MCF 10A (cell line): ENCODE measurements at places on chromosomes 13 and 19.
A peak's percentile ranks its signal among the peaks of the same experiment; 100 is the strongest.

GRCh38 chr13:58587183-58587582 is 955.6 kb downstream of the PCDH17 start:
- no peak for DNase-seq

DNA sequence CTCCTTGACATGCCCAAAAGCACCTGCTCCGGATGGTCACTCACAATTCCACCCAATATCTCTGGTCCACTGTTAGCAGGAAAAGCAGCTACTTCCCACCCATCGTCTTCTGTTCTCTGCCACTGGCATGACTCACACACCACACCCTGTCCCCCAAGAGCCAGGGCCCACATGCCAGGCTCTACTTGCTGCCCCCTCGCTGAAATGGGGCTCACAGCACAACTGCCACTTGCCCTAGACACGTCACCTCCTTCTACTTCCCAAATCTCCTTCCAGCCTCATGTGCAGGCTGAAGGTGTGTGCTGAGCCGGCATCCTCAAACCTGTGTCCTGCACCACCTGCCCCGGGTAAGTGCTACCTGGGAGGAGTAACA is 65.0 kb downstream of the TBC1D4 start:
- DNase-seq: peak; percentile 49

DNA sequence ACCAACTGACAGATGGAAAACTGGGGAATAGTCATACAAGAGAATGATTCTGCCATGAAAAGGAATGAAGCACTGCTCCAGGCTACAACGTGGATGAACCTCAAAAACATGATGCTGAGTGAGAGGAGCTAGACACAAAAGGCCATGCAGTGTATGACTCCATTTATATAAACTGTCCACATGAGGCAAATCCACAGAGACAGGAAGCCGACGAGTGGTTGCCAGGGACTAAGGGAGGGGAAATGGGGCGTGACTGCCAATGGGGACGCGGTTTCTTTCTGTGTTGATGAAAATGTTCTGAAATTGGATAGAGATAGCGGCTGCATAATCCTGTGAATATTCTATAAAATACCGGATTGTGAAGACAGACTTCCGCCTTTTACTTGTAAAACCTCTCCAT is 10.2 kb downstream of the SMIM7 start:
- no peak for DNase-seq

DNA sequence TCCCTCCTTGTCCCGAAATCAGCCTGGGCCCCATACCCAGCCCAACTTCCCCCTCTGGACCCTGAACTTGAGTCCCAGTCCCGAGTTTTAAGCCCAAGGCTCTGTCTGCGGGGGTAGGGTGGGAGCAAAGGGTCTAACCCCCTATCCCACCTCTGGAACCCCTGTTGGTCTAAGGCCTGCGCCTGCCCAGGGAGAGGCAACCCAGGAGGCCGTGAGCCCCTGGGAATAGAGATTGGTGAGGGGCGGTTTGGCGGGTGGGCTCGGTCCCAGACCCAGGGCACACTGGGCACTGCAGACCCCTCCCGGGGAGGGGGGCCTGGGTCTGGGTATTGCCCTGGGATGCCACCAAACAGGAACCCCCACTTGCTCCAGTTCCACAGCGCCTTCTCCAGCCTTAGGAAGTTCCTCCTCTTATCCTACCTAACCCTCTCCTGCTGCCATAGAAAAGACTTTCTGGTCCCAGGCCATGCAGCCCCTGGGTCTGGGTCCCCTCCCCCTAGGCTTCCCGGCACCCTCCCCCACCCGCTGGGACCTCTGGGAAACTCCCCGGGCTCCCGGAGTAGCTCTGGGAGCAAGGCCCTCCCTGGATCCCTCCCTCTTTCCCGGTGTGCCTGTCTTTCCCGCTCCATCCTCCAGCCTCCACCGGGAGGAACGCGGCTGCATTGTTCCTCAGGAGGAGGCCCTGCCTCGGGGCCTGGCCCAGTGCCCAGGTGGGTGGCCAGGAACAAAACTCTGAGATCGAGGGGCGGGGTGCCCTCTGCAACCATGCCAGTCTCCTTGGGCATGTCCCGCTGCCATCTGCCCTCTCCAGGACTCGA is 33.6 kb upstream of the NANOS3 start:
- peak; percentile 97 for DNase-seq

DNA sequence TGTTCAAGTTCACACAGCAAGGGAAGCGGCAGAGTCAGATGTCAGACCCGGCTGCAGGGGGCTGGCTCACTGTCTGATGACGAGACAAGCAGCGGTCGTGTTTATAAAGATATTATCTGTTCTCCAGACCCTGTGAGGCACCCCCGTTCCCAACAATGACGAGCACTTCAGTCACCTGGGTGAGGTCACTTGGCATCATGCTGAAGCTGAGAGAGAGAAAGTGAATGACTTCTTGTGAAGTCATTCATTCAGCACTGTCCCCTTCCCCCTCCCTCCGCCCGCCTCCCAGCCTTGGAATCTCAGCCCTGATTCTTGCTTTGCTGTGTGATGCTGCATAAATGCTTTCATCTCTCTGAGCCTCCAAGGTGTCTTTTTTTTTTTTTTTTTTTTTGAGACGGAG is 4.9 kb upstream of the LYPD3 start:
- DNase-seq: no peak

GRCh38 chr13:30744681-30745077 is 9.3 kb downstream of the ALOX5AP start:
- DNase-seq: no peak

DNA sequence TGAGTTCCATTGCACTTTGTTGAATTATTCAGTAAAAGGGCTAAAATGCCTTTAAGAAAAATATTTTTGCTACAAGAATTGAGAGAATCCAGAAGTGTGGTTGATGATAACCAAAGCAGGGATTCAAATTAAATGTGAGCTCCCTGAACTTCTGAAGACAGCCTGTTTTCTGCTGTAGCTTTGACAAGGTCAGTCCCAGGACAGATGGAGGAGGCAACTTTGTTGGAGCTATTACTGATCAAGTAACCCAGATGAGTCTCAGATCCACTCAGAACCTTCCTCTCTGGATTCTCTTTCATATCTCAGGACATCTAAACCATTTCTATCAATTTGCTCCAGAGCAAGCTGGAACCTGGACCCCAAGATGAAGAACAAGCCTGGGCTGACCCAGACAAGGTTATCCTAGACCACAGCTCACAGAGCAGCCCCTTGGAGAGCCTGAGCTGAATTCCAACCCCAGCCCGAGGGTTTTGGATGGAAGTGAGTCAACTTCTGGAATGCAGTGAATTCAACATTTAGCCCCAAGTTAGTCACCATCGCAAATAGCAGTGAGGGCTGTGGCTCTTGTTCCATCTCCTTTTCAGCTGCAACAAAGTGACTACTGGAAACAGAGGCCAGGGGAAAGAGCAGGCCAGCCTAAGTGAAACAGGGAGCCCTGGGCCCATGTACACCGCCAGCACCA is 137.8 kb upstream of the TSC22D1 start:
- DNase-seq: peak; percentile 88

DNA sequence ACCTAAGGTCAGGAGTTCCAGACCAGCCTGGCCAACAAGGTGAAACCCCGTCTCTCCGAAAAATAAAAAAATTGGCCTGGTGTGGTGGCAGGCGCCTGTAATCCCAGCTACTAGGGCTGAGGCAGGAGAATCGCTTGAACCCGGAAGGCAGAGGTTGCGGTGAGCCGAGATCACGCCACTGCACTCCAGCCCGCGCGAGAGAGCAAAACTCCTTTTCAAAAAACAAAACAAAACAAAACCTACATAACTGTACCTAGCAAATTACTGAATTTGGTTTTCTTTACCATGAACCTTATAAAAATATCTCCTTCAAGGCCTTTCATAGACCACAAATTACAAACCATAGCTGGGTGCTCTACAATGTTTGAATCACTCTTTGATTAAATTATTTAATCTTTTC is 760 bp downstream of the ZNF91 start:
- DNase-seq: peak; percentile 41

DNA sequence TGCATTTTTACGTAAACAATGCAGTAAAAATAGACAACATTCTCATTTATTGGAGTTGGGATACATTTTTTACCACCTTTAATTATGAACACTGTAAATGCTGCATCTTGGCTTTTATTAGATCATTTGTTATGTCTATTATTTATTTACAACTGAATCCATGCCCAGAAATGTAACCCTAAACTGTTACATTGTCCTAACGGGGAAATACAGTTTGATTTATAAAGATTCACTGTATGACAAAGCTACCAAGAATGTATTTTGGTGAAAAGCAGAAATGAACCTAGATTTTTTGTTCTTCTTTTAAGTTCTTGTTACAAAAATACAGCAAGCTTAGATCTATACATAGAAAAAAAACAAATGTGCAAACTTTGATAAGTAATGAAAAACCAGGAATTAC is 1.1 kb downstream of the METTL21C start:
- DNase-seq: no peak

DNA sequence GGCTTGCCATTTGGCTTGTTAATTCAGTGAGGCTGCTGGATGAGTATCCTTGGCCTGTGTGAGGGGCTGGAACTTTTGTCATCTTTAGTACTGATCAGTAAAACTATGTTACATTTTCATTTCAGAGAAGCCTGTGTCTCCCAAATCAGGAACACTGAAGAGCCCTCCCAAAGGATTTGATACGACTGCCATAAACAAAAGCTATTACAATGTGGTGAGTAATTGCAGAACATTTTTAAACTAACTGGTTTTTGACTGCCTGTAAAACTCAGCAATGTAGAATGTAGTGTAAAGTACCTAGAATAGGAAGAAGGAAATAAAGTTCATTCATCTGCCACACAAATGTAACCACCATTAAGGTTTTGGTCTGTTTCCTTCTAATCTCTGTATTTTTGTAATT is 87.4 kb upstream of the TEX29 start:
- DNase-seq: no peak

GRCh38 chr13:39051157-39051556 is 12.9 kb downstream of the NHLRC3 start:
- peak; percentile 45 for DNase-seq

GRCh38 chr13:38366954-38367645 is 17.4 kb downstream of the UFM1 start:
- peak; percentile 25 for DNase-seq

DNA sequence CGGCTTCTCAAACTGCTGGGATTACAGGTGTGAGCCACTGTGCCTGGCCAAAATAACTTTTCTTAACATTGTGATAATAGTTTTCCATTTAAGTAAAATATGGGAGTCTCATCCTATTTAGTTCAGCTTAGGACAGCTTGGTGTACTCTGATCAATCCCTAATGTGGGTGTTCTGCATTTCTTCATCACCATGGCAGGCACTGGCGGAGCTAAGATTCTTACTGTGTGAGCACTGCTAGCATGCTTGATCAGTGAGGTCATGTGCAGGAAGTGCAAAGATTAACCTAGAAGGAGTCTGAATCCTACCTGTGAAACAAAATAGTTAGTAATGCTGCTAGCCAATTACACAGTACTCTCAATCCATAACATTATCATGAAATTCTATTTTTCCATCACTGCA is 1684.2 kb upstream of the SLC10A2 start:
- DNase-seq: no peak

- DNase-seq: peak; percentile 56
These were observed 706.5 kb upstream of the MIR17HG start for GRCh38 chr13:90640976-90641375.
